ENCODE measurements at places on chromosomes 3 and 15.

DNA sequence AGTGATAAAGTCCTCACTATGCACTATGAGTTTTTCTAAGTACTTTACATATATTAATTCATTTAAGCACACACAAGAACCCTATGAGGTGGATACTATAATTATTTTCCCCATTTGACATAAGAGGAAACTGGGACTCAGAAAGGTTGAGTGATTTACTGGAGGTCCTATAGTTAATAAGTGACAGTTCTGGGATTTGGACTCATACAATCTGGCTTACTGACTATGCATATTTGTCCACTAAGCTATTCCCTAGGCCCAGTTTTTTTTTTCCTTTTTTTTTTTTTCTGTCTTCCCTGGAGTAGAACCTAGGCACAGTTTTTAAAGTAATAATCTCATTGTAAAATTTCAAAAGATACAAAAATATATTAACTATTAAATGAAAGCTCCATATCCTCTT is 6.3 kb upstream of the RTP2 start:
- DNase-seq, result no peak

DNA sequence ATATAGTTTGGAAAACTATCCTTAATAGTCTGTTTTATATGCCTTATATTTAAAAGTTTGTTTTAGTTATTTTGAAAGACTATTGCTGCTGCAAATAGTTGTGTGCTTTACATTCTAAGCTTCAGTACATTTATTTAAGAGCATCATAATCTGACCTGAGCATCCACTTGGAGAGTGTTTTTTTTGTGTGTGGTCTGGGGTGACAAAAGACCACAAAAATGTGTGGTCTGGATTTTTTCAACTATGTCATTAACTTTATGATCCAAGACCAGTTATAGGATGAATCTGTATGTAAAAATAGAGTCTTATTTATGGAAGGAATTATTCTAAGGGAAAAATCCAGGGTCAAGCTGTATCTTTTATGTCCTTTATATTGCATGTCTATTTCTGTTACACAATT is 77.4 kb downstream of the SLTM start:
- no peak for DNase-seq

DNA sequence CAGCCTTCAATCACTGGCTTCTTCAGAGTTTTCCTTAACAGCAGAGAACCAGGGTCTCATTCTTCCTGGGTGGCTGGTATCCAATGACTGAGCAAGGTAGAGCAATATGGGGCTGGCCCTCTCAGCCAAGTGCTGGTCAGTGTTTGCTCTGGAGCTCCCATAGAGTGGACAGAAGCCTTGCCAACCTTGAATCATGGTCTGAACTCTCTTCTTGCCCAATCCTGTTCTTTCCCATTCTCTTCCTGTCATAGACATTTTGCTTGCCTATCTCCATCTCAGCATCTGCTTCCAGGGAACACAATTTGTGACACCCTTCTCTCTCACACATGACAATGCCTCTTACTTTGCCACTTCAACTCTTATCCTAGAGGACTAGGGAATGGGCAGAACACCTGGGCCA is 245.6 kb upstream of the PEX5L start:
- DNase-seq, result no peak

- DNase-seq, result no peak
These were observed 323.4 kb downstream of the CHST2 start for GRCh38 chr3:143442814-143443447.

- no peak for DNase-seq
These were observed 5.2 kb upstream of the CPLX3 start for GRCh38 chr15:74821091-74821789.

- no peak for DNase-seq
These were observed 257.8 kb downstream of the SLCO3A1 start for GRCh38 chr15:92111291-92111690.

- no peak for DNase-seq
These were observed 41.3 kb upstream of the RPL32 start for GRCh38 chr3:12882336-12883310.

GRCh38 chr3:122469659-122470058 is 45.1 kb downstream of the KPNA1 start:
- DNase-seq, result no peak

All from Ammon's horn (tissue), 1 donor.